Activated CD4-positive, alpha-beta T cell treated with anti-CD3 and anti-CD28 coated beads for 36 hours (primary cell): ENCODE measurements at places on chromosomes 7 and 10.

GRCh38 chr10:26221541-26221940 lies 5.0 kb downstream of the GAD2 start:
- no peak for DNase-seq

GRCh38 chr7:45923290-45923689 lies 2.2 kb upstream of the IGFBP3 start:
- peak; percentile 84 for DNase-seq

DNA sequence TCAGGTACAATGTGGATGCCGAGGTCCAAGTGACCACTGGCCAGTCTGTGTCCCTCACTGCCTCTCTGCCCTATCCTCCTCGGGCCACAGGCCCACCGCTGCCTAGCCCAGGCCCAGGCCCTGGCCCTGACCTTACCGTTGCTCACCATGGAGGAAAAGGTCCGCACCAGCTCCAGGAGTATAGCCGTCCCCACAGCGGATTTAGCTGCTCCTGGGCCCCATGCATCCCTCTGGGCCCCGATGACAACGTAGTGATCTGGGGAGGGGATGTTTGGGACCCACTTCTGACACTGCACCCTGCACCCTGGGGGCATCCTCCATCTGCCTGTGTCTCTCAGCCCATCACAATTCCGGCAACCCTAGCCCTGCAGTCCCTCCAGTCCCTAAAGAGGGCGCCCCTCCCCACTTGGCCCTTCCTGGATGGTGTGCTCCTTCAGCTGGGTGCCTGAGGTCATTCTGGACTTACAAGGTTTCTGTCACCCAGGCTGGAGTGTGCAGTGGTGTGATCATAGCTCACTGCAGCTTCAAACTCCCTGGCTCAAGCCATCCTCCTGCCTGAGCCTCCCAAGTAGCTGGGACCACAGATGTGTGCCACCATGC lies 12.1 kb downstream of the TFR2 start:
- peak; percentile 57 for DNase-seq

GRCh38 chr7:89623018-89623672 lies 531.1 kb upstream of the STEAP1 start:
- peak; percentile 39 for DNase-seq

GRCh38 chr10:124563320-124564040 lies 101.9 kb downstream of the LHPP start:
- no peak for DNase-seq

DNA sequence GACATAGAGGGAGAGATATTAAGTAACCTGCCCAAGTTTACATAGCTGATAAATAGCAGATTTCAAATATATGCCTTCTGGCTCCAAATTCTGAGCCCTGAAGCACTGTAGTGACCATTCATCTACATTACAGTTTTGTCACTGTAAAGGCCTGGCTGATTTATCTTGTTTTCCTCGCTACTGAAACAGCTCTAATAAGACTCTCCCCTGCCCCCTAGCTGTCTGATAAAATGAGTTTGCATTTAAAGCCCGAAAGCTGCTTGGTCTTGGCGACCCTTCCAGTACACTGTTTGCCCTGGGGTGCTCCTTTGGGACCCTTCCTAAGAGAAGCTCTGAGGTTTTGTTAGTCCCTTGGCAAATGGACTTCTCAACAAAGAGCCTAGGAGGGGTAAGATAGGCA lies 59.7 kb upstream of the RAB11FIP2 start:
- peak; percentile 5 for DNase-seq

- DNase-seq: no peak
Measured at GRCh38 chr10:60298408-60299389, 91.0 kb downstream of the ANK3 start.

GRCh38 chr10:96747734-96748550 lies 27.6 kb upstream of the PIK3AP1 start:
- DNase-seq: peak; percentile 25

DNA sequence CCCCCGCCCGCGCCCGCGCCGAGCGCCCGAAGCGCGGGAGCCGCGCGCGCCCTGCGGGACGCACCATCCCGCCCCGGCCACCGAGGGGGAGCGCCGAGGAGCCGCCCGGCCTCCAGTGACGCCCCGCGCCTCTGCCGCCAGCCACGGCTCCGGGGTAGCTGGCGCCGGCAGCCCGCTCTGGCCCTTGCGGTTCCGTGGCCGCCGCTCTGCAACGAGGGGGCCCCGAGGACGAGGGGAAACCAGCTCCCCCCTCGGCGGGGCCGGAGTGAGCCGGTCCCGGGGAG lies at the start of gene PAXIP1:
PAXIP1 (minus strand) TSS at position 33 of the 284 bp plus-strand sequence. CDS start 195 bp downstream, outside the sequence.
- DNase-seq: no peak

DNA sequence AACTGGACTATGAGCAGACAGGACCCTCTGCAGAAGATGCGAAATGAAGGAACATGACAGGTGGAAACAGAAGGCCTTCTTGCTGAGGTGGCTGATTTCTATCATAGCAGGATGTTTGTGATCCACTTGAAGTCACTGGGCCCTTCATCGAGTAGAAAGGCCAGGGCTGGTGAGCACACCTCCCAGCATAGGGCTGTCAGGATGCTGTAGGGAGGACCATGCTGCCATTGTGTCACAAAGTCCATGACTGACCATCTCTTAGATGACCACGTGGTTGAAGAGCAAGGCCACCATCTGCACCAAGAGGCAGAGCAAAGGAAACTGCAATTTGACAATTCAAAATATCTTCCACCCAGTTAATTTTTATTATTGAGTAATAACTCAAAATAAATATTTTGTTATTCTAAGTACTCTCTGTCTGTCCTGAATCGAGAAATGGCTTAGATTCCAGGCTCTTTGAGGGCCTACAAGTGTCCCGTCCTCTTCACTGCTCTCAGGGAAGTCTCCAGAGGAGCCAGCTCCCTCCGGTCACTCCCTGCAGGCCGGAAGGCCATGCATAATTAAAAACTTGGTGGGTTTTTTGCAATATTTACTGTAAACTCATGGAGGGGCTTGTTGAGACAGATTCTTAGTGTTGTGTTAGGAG lies 249.3 kb upstream of the ZMIZ1 start:
- DNase-seq: no peak

DNA sequence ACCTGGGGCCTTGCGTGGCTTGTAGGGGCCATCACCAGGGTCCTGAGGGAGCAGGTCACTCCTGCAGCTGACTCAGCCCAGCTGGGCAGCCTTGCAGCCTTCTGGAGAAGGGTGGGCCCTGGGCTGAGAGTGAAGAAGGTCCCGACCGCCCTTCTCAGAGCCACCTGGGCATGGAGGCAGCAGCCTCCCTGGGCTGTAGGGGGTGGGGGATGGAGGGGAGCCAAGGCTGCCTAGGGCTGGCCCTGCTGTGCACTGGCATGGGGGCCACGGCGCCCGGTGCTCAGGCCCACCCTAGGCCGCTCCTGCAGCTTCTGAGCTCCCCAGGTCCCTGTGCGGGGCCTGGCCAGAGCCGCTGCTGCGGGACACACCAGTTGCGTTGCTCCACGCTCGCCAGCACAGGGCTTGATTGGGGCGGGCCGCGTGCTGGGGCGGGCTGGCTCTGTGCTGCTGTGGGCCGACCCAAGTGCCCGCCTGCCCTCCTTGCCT lies 63.6 kb upstream of the NKX6-2 start:
- DNase-seq: no peak

- peak; percentile 2 for DNase-seq
Measured at GRCh38 chr10:86651021-86651471, 3.3 kb upstream of the OPN4 start.

GRCh38 chr7:97317575-97317974 lies 200.1 kb downstream of the SDHAF3 start:
- no peak for DNase-seq

GRCh38 chr7:23373151-23374004 lies 74.2 kb downstream of the MALSU1 start:
- DNase-seq: peak; percentile 80

DNA sequence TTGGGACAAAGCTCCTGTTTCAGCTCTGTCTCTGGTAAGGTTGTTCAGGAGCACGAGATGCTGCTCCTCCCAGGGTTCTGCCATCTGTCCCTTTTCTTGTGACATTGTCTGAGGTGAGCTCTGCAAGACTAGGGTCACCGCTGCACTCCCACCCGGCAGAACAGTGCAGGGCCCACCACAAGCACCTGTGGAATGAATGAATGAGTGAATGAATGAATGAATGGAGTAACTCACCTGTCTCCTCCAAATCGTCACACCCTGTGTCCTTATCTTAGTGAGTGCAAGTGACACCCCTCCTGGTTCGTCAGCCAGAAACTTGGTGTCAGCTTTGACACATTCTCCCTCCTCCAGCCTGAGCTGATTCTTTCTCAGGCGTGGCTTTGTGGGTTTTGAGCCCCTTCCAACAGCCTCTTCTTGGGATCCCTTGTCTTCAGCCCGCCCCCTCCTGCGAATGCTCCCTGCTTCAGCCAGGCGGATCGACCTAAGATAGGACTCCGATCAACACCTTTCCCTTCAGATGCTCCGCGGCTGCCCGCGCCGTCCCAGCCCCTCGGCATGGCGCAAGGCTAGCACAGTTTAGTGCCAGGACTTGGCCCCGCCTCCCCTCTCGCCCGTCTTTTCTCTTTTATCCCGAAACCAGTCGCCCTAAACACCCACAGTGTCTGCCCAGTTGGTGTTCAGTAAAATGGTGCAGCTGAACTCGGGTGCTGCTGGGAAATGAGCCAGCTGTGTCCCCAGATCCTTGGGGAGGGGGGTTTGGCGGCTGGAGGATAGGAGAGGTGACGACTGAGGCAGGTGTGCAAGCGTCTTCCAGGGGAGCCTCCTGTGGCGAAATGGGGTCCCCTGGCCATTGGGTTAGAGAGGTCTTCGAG lies 89.3 kb downstream of the BEND7 start:
- peak; percentile 23 for DNase-seq

- DNase-seq: peak; percentile 64
Measured at GRCh38 chr10:43846187-43846680, 197.6 kb upstream of the ZNF32 start.

DNA sequence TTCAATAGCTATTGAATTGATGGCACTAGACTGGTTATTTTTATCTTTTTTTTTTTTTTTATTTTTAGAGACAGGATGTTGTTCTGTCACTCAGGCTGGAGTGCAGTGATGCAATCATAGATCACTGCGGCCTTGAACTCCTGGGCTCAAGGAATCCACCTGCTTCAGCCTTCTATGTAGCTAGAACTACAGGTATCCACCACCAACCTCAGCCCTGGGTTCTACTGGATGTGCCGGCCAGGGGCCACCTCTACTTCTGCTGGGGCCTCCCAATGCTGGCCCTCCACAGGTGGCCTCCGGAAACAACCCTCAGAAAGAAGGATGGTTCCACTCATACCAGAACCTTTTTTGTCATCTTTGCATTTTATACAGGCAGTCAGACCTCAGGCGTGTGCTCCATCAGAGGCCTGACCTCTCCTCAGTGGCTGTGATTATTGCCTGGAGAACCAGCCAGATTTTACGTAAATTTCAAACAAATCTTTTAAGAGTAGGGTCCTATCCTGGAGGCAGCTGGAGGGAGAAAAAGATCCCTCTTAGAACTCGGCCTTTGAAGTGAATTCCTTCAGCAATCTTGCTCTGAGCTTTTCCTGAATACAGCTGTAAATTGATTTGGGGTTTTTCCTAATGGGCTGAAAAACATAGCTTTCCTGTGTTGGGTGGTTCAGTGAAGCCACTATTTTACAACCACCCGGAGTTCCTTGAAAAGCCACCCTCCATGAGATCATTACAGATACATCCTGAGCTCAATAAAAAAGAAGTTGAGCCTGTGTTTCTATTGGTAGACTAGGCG lies 110.0 kb downstream of the SPAG6 start:
- peak; percentile 20 for DNase-seq

- no peak for DNase-seq
Measured at GRCh38 chr10:8146650-8147049, 92.2 kb downstream of the GATA3 start.

- DNase-seq: no peak
Measured at GRCh38 chr7:79137942-79138341, 315.5 kb downstream of the MAGI2 start.
